Kidney epithelial cell (primary cell): ENCODE measurements at places on chromosomes 4 and X. TPM values are rescaled to one million over a fixed set of nuclear protein-coding genes. Genes with fewer than 3 reads are reported as not detected.

POLR2B gene
- 84.5 and 124 TPM in 2 replicates for total RNA-seq

RAB40A gene
- total RNA-seq, result 0.13 TPM in 1 of 2 replicates, not detected in the other

DCAF4L1 gene
- 0.13 and 0.48 TPM in 2 replicates for total RNA-seq

FAM200B gene
- 25.7 and 42.1 TPM in 2 replicates for total RNA-seq

NXF2 gene
- not detected in 2 replicates for total RNA-seq

DNA sequence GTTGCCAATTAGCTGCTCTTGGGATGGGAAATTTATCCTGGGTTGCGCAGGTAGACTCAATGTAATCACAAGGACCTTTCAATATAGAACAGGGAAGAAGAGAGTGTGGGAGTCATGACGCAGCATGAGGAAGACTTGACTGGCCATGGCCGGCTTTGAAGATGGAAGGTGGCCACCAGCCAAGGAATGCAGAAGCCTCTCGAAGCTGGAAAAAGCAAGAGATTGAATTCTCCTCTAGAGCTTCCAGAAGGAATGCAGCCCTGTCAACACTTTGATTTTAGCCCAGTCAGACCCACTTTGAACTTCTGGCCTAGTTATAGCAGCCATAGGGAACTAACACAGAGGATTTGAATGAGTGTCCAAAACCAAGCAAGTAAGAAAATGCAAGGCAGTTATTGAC lies 14.7 kb upstream of the SH3KBP1 start:
- DNase-seq, result no peak

GRCh38 chr4:83232082-83232481 lies 52.5 kb downstream of the COQ2 start:
- DNase-seq, result no peak

GRCh38 chr4:177964693-177965168 lies 522.5 kb upstream of the AGA start:
- DNase-seq, result no peak

DNA sequence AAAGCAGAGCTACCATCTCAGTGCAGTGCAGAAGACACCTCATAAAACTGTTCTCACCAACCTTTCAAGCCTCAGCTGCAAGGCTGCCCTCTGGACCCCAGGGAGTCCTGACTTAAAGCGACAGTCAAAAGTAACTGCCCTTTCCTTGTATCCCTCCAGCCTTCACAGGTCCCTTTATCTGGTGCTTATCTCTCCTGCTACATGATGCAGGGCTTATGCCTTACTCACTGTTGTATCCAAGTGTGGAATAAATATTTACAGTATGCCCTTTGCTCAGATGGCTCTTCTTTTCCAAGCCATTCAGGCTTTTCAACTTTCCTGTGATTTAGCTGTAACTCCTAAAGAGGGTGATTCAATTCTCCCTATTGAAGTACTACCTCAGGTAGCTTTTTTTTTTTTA lies 92.6 kb downstream of the KDR start:
- no peak for DNase-seq

- no peak for DNase-seq
These were observed 1651.9 kb downstream of the C4orf33 start for GRCh38 chr4:130747842-130748241.

DNA sequence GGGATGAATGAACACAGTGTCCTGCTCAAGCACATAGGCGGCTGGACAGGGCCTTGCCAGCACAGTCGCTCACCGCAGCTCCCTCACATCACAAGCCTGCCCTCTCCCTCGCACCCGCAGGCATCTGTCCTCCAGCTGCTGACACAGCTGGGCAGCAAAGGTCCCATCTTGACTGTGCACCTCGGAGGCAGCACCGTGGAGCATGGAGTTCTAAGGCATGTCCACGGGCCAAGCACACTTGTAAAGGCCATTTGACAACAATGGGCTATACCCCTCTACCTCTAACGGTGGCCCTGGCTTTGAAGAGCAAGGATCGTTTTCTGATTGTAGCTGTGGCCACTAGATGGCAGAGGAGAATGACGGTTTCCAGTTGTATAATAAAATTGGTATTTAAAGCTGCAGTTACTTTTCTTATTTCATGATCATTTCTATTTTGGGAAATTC lies 53.8 kb downstream of the APLN start:
- no peak for DNase-seq

- DNase-seq, result no peak
These were observed 37.9 kb downstream of the ARHGEF6 start for GRCh38 chrX:136742721-136743379.

- DNase-seq, result no peak
These were observed 43.0 kb downstream of the EIF2S3 start for GRCh38 chrX:24097741-24098260.
